ENCODE measurements at places on chromosomes 13 and 19.

DNA sequence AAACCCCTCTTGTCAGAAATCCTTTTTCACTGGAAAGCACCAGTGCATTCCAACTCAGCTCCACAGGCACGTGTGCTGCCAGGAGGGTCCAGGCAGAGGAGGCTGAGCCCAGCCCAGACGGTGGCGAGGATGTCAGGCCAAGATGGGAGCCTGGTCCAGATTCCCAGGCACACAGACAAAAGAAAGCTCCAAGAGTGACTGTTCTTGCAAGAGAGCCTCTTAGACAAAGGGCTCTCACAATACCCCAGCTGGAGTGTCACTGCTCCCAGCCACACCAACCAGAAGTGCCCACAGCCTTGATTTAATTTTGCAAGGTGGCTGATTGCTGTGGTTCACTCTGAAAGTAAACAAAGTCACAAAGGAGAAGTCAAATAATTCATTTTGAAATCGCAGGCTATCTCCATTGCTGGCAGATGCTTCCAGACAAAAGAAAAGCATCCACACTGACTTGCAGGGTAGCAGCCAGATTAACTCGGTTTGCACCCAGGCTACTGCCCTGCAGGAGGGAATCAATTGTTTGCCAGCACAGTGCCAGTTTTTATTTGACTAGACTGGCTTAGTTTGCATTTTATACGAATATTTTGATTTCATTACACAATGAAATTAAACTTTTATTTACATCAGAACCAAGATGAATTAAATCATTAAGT is 95.1 kb downstream of the RAB20 start:
- no peak for DNase-seq

DNA sequence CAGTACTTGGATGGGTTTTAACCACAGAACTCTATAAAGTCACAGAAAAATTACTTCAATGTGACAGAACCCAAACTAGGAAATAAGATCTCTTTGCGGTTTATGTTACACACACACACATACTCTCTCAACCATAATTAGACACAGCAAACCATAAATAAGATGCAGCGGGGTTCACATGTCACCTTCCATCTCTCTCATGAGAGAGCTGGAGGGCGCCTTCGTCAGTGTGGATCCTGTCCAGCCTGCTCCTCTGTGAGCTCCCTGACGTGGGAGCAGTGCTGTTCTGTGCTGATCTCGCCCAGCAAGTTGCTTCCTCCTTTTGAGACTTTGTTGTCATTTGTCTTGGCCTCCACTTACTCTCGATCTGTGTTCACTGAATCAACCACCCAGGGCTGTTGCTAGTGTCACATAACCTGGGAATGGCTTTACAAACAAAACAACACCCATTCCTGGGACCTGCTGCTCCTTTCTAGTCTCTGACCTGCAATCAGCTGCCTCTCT is 204.9 kb upstream of the KL start:
- DNase-seq: no peak

DNA sequence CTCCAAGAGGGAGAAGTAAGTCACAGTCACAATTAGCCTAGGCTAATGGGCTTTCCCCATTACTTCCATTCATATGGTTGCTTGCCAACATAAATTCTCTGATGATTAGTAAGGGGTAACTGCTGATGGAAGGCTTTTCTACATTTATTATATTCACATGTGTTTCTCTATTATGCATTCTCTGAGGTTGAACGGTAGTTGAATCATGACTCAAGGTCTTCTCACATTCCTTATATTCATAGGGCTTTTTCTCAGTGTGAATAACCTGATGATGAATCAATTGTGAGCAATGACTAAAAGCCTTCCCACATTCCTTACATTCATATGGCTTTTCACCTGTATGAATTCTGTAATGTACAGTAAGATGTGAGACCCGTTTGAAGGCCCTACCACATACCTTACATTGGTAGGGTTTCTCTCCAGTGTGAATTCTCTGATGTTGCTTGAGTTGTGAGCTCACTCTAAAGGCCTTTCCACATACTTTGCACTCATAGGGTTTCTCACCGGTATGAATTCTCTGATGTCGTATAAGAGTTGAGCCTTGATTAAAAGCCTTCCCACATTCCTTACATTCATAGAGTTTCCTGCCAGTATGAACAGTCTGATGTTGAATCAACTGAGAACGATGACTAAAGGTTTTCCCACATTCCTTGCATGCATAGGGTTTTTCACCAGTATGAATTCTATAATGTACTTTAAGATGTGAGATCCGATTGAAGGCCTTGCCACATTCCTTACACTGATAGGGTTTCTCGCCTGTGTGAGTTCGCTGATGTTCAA is 9.3 kb downstream of the ZNF582 start:
- no peak for DNase-seq

GRCh38 chr19:54201980-54202379 is 1.3 kb downstream of the RPS9 start:
- DNase-seq: peak; percentile 63

- DNase-seq: no peak
These were observed 33.3 kb upstream of the GAS6 start for GRCh38 chr13:113897161-113897560.

- DNase-seq: peak; percentile 43
These were observed 57.5 kb downstream of the SERP2 start for GRCh38 chr13:44431150-44431549.

DNA sequence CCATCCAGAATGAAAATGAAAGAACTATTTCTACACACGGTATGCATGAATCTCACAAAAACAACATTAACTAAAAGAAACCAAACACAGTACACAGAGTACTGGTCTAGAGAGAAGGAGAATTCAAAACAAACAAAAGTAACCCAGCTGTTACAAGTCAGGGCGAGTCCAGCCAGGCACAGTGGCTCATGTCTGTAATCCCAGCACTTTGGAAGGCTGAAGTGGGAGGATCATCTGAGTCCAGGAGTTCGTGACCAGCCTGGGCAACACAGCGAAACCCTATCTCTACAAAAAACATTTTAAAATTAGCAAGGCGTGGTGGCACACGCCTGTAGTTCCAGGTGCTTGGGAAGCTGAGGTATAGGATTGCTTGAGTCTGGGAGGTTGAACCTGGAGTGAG is 1.7 kb upstream of the PSMC4 start:
- no peak for DNase-seq

DNA sequence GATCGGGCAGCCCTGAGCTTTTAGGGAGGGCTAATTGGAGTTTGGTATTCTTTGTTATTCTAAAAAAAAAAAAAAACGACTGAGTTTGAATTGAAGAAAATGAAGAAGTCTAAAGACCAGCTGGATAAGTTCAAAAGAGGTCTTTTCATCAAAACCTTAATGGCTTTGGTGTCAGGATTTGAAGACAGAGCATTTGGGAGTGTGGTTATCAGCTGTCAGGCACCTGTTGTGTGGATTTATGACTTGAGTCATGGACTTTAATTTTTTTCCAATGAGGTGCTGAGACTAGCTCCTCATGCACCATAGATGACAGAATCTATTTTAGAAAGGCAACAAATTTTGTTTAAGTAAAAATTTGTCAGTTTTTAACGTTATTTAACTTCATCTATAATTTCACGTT is 72.5 kb downstream of the FREM2 start:
- no peak for DNase-seq

DNA sequence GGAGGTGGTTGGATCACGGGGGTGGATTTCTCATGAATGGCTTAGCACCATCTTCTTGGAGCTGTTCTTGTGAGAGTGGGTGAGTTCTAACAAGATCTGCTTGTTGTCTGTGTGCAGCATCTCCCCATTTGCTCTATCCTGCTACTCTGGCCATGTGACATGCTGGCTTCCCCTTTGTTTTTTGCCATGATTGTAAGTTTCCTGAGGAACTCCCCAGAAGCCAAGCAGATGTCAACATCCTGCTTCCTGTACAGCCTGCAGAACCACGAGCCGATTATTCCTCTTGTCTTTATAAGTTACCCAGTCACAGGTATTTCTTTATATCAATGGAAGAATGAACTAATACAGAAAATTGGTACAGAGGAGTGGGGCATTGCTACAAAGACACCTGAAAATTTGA is 2.3 kb upstream of the SIGLEC12 start:
- no peak for DNase-seq

DNA sequence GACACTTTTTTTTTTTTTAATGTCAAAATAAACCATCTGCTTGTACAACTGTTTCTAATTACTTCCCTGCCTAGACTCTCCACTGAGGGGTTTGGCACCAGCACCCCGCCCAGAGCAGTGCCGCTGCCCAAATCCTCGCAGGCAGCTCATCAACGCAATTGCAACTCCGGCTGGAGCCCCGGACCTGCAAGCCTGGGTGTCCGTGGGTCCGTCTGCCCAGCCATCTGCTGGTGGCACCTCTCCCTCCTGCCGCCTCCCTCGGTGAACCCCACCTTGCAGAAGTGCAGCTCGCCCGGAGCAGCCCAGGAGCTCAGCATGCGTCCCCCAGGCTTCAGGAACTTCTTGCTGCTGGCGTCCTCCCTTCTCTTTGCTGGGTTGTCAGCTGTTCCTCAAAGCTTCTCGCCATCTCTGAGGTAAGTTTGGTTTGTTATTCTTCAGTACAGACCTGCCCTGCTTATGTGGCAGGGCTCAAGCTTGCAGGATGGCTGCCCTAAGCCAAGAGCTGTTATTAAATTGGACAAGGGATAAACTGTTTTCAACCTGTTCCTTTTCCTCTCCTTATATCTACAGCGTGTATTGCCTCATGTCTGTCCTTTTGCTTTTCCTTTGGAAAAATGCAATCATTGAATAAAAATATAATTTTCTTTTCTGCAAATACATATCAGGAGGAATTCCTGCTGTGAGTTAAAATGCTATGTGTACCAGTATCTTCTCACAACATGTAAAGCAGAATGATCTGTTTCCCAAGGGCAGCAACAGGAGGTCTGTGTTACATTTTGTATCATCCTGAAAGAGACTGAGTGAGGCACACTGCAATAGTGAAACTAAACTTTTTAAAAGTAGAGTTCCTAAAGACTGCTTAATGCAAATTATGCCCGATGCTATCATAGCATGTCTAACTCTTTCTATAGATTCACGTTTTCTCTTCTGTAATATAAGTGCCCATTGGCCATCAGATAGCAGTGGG is at the start of gene ITGBL1:
Gene ITGBL1 (plus strand): TSS at position 157 of the 967 bp plus-strand sequence. CDS start 159 bp downstream, at position 316.
- peak; percentile 60 for DNase-seq

DNA sequence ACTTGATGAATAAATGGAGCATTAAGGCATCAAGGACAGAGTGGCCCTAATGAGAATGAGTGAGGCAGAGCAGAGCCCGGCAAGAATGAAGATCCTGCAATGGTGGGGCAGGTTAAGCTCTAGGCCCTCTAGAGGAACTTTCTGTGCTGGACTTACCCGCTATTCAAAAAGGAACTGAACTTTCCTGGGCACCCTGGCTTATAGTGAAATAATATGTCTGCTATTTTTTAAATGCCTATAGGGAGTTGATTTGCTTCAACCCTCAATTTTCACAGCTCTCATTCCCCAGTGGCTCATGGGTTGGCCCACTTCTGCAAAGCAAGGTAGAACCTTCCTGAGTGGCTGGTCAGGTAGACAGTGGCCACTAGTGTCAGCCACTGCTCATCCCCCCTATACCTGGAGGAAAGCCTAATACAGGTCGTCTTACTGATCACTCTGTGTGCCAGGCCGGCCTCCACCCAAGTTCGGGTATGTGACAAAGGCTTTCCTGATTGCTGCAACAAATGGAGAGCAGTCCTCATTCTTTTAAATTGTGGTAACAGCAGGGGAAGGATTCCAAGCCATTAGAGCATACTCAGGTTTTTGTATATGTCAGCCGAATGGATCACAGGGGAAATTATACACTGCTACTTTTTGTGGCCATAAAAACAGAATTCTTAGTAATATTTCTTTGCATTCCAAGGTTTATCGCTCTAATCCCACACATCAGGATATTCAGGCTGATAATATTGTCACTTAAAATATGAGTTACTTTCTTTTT is 103.0 kb downstream of the KL start:
- no peak for DNase-seq

- DNase-seq: no peak
These were observed 748.1 kb upstream of the SGCG start for GRCh38 chr13:22432690-22433089.

- no peak for DNase-seq
These were observed 58.5 kb downstream of the ARHGAP35 start for GRCh38 chr19:46919324-46919723.

DNA sequence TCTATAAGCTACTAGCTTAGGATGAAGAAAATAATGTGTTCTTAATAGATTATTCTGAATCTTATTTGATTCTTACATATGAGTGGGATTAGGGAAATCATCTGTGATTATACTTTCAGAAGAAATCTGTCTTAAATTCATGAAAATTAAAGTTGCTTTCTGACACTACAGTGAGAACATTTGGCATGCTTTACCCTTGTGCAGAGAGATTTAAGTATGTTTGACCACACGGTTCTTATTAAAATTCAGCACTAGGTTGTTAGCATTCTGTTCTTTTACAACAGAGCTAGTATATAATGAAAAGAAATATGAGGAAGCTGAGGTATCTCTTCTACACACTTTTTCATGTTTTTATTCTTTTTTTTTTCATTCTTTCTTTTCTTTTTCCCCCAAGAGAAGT is 2723.9 kb downstream of the PCDH9 start:
- DNase-seq: no peak

DNA sequence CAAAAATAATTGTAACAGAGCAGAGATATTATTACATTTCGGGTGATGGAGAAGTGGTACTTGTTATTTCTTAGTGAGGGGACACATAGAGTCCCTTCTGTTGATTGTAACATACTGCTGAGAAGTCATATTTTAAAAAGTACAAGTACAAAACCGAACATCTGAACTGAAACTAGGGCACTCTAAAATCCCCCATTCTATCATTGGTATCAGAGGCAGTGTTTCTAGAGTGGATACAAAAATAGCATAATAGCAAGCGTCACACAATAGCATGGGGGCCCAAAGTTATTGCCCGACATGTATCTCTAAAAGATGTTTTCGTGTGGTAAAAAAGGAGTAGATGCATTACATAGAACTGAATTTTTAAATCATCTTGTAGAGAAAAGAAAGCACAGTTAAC is 502.1 kb upstream of the SLC10A2 start:
- no peak for DNase-seq

- no peak for DNase-seq
These were observed 730 bp downstream of the ZNF260 start for GRCh38 chr19:36527341-36527740.
